ENCODE measurements at places on chromosomes 12 and 14. TPM values are rescaled to one million over a fixed set of nuclear protein-coding genes. Genes with fewer than 3 reads are reported as not detected.

Gene CPM
- total RNA-seq = 7.7 TPM

Gene CELA1
- total RNA-seq = not detected

Gene GUCY2C
- 0.01 TPM for total RNA-seq

Gene RBP5
- total RNA-seq = not detected

Gene CATSPERB
- not detected for total RNA-seq

Gene GLT8D2
- 0.28 TPM for total RNA-seq

Gene PAH
- not detected for total RNA-seq

Gene NXPH4
- 3.8 TPM for total RNA-seq

Gene PTGER2
- 1.5 TPM for total RNA-seq

Gene GLIPR1L2
- total RNA-seq = not detected
